ENCODE measurements at places on chromosomes 7 and 10.

DNA sequence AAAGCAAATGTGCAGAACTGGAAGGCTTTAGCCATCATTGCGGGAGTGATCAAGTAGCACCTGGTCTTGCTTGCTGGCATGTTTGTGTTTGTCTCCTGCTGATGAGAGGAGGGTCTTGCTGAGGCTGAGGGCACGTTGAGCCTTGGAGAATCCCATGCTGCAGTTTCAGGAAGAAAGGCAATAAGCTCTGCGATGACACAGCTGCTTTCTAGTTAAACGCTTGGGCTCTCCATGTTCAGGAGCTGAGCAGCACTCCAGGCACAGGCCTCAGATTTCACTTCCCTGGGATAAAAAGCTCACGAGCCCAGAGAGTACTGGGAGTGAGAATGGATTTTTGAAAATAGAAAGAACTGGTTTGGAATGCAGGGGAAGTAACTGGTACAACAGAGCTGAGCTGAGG, 100.8 kb downstream of the LRRC18 start:
- no peak for DNase-seq

GRCh38 chr7:11185179-11185815, 211.6 kb downstream of the PHF14 start:
- DNase-seq: no peak

- no peak for DNase-seq
Observed at GRCh38 chr10:339038-339391, 203.8 kb downstream of the ZMYND11 start.

DNA sequence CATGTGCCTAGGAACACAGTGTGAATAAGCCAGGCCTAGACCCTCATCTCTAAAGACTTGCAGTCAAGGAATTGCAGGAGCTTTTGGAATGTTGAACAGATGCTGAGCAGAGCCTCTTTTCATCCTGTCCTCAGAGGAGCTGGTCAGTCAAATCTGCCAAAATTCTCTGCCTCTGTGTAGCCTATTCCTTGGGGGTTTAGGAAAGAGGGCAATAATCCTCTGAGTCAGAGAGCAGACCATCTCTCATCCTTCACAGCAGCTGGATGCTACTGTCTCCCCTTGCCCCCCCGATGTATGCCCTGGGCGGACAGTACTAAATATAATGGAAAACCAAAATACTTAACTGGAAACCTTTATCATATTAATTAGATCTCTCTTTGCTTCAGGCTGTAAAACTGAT, 52.6 kb downstream of the BICC1 start:
- DNase-seq: no peak

- no peak for DNase-seq
Observed at GRCh38 chr7:41375582-41375981, 327.3 kb downstream of the INHBA start.

DNA sequence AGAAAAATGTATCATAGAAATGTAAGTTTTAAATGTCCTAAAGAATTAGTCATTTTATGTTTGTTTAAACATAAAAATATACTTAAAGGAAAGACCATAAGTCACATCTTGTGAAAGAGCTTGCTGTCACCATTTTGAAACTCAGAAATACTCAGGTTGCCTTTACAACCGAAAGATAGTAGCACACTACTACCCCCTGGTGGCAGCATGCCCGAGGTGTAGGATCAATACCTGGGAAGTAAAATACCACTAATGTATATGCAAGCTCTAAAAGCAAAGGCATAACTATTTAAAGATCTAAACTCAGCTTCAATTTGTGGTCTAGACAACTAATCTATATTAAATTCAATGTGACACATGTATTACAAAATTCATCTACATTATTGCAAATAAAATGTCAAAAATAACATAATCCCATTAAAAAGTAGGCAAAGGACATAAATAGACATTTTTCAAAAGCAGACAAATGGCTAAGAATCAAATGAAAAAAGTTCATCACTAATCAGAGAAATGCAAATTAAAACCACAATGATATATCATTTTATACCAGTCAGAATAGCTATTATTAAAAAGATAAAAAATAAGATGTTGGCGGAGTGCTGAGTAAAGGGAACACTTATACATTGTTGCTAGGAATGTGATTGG, 47.7 kb upstream of the FGL2 start:
- DNase-seq: peak; percentile 12

DNA sequence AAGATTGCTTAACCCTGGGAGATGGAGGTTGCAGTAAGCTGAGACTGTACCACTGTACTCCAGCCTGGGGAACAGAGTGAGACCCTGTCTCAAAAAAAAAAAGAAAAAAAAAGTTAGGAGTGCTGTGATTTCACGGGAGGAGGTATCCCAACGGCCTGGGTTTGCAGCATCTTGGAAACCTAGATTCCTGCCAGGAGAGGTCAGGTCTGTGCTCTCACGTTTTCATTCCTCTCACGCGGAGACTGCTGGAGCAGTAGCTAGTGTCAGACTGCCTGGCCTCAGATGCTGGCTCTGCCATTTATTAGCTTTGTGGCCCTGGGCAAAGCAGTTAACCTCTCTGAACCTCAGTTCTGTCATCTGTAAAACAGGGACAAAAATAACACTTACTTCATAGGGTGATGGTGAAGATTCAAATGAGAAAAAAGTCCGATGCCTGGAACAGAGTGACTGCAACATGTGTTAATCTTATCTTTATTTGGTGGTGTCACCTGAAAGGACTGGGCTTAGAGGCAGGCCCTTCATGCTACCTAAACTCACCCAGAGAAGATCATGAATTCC, 94.9 kb downstream of the GAD2 start:
- no peak for DNase-seq

DNA sequence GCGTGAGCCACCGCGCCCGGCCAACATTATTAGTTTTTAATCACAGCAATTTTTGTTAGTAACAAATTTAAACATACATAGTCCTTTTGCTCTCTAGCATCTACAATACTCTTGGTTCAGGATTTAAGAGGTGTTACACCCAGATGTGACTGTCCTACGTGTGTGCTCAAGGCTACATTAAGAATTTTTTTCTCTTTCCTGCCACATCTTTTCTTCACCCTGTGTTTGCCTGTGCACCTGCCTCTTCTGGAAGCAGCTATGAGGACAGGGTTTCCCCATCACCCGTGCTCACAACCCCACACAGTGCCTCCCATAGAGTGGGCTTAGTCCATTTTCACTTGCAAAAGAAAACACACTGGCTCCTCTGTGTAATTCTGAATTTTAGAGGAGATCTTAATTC, 186.7 kb upstream of the KLF6 start:
- no peak for DNase-seq

GRCh38 chr10:34299105-34299611, 515.9 kb downstream of the PARD3 start:
- DNase-seq: no peak

- DNase-seq: no peak
Observed at GRCh38 chr7:112510001-112510742, 29.4 kb downstream of the LSMEM1 start.

DNA sequence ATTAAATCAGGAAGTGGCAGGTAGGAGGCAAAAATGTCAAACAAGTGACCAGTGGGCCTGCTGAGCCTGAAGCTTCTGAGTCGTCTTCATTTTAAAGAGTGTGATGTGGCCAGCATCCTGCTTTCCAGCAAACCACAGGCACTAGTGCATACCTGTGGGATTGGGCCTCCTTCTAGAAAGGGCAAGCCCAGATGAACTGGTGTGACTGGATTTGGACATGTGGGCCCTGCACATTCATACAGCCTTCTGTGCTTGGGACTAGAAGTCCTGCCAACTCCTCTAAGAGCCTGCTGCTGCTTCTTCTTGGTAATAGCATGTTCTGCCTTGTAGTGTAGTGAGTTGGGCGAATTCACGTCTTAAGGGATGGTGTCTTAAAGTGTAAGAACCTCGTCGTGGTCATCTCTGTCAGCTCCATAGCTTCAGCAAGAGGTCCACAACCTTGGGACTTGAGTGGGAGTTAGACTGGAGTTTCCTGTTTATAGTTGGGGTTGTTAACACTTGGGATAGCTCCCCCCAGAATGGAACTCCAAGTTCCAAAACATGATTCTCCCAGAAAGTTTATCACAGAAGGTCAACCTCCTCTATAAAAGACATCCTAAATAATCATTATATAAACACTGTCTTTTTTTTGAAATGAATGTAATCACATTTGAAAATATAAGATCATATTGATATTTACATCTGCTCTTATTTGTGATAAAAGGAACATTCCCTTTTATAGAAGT, 11.2 kb downstream of the BMPER start:
- DNase-seq: no peak

- no peak for DNase-seq
Observed at GRCh38 chr7:148941598-148942275, 57.6 kb upstream of the EZH2 start.

GRCh38 chr7:101725921-101726320, 91.5 kb upstream of the CUX1 start:
- no peak for DNase-seq

DNA sequence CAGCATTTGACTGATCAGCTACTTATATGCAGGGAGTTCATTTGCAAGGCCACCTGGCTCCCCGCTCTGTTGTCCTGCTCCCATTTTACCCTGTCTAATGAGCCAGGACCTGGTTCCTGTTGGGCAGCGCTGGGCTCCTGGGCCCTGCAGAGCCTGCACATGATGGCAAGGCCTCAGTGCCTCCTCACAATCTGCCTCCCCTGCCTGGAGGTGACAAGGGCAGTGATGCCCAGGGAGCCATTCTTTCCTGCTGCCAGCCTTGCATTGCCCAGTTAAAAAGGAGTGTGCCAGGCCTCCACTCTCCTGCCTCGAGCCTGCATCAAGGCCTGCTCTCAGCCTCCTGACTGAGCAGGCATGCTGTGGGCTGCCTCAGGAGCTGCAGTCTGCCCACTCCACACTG, 28.5 kb downstream of the CHAT start:
- no peak for DNase-seq

GRCh38 chr7:42672339-42672999, 239.4 kb downstream of the C7orf25 start:
- no peak for DNase-seq

DNA sequence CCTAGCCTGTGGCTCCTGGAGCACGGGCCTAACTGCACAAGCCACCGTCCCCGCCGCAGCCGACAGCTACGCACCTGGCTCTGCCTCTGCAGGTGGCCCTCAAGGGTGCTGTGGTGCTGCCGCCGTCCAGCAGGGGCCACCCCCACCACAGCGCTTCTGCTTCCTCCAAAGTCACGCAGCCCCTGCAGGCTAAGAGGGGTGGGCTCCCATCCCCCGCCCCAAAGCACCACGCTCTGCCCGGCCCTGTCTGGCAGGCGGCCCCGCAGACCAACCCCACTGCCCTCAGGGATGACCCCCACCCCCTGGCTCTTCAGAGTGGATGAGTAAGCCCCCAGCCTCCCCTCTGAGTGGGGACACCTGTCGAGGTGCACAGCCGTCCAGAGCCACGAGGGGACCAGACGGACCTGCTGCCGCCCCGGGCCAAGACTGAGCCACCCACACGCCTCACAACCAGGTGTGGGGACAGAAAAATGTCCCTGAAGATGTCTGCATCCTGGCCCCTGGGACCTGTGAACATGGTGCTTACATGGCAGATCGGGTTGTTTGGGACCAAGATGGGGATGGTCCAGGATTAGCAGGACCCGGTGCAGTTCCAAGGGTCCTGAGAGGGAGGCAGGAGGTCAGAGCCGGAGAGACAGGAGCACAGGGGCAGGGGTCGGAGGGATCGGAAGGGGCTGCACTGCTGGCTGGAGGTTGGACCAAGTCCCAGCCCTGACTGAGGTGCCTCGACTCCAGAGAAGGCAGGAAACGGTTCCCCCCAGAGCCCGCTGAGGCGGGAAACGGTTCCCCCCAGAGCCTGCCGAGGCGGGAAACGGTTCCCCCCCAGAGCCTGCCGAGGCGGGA, 9.0 kb upstream of the ADAP1 start:
- DNase-seq: no peak

- DNase-seq: no peak
Observed at GRCh38 chr7:2411815-2412586, 8.6 kb downstream of the CHST12 start.

GRCh38 chr10:111267673-111268072, 190.8 kb downstream of the ADRA2A start:
- DNase-seq: no peak

DNA sequence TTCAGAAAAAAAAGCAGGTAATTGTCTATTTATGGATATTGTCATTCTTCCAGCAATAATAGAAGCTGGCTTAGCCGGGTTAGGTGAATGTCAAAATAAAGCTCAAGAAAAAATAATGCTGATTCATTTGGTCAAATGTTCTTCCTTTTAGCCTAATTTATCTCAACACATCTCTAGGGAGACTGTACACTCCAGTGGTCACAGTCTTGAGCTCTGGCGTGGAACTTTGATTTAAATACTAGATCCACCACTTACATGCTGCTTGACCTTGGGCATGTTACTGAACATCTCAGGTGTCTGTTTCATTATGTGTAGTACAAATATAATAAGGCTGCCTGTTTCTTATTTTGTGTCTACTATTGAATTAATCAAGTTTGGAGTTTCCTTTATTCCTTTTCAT, 22.0 kb downstream of the PRTFDC1 start:
- DNase-seq: no peak

DNA sequence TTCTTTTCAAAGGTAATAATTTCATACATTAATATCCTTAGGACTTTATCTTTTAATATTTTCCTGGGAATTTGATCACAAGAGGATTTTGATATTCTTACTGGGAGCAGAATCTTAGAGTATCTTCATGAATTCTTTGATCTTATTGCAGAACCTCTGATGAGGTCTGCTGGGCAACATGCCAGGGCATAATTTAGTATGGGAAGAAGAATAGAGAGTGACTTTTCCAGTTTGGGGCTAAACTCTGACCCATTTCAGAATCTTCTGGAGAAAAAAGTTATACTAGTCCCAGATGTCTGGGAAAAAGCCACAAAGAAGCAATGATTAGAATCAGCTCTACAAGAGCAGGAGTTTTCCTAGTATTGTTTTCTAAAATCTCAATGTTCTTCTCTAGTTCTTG, 28.0 kb upstream of the RSU1 start:
- no peak for DNase-seq

- no peak for DNase-seq
Observed at GRCh38 chr10:28551086-28551485, 18.2 kb downstream of the WAC start.

DNA sequence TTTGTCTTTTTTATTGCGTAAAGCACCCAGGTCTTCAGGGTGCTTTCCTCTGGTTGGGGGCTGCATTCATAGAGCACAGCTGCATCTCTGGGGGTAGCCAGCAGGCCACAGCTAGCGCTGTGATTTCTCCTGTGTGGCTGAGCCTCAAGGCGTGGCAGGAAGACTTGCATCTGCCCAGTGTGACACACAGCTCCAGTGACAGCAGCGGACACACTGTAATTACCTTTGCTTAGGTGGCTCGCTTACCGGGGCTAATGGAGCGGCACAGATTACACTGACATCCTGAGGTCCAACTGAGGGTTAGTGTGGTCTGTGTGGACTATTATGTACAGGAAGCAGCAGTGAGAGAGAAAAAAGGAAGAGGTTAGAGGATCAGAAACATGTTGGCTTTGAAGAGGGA, 27.1 kb downstream of the ABCB4 start:
- DNase-seq: no peak

DNA sequence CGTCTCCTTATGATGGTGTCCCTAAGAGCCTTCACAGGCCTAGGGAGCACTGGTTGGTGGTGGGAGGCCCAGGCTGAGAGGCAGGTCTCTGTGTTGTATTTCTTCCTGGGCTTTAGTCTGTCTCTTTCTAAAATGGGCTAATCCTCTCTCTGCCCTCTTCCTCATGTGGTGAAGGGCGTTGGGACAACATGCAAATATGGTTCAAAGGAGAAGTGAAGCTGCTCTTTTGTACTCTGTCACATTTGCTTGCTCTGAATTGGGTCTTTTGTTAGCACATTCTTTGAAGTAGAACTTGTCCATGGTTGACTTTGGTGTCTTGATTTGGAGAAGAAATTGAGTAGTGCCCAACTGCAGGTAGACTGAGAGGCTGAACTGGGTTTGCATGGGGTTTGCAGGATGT, 814 bp downstream of the HK1 start:
- DNase-seq: no peak

GRCh38 chr7:37282927-37283326, 165.7 kb downstream of the ELMO1 start:
- no peak for DNase-seq
